ENCODE measurements at places on chromosomes 13 and 19.

DNA sequence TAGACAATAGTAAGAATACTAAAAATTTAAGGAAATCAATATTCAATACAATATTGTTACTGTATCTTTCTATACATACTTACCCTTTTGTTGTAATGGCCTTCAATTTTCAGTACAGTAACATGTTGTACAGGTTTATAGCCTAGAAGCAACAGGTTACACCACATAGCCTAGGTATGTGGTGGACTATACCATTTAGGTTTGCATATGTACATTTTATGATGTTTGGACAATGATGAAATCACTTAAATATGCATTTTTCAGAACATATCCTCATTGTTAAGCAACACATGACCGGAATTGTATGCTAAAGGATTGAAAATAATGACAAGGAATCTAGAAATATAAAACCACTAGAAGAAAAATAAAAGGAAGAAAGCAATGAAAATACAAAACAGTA is 611.4 kb downstream of the DACH1 start:
- no peak for DNase-seq

GRCh38 chr13:103218253-103218652 is 152.0 kb upstream of the SLC10A2 start:
- DNase-seq = no peak

GRCh38 chr13:109369353-109370052 is 416.9 kb downstream of the IRS2 start:
- DNase-seq = no peak

DNA sequence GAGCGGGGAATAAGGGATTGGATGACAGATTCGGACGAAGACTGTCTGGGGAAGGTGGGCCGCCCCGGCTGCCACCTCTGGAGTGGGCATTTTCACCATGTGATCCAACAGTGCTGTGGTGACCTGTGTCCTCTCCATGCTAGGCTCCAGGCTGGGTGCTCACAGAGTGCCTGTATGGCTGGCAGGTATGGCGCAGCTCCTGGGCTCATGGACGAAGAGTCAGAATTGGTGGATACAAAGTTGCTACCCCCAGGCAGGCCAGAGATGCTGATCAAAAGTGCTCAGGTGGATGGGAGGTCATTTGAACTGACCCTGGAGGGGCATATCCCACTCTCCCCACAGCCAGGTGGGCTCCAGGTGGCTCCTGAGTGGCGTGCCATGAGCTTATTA is 111.3 kb upstream of the UQCRFS1 start:
- DNase-seq = no peak
